ENCODE measurements at places on chromosomes 7 and 10.

DNA sequence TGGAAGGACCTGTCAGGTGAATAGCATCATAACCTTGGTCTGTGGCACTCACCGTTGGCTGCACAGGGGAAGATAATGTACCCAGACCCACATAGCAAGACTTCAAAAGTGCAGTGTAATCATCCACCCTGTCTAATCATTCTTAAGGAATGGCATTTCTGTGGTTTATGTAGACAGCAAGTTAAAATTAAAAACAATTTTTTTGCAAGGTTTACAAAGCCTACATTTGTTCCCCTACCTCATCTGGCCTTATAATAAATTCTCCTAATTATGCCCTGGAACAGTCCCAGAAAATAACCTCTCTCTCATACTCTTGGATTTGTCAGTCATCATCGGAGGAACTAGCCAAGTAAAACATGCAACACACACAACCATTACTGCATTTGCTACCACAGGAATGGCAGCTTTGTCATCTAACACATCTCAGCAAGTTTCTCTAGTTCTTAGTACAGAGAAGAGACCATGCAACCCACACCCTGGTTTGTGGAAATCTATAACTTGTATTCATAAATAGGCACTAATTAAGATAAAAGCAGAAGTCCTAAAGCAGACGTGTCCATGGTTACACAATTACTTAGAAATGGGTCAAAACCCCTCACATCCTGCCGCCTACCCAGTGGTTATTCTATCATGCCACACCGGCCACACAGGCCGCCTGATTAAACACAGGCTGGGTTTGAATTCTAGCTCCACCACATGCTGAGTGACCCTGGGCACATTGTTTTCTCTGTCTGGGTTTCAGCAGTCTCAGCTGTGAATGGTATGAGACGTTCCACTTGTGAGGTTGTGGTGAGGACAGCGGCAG, 19.1 kb downstream of the ABLIM1 start:
- no peak for DNase-seq

DNA sequence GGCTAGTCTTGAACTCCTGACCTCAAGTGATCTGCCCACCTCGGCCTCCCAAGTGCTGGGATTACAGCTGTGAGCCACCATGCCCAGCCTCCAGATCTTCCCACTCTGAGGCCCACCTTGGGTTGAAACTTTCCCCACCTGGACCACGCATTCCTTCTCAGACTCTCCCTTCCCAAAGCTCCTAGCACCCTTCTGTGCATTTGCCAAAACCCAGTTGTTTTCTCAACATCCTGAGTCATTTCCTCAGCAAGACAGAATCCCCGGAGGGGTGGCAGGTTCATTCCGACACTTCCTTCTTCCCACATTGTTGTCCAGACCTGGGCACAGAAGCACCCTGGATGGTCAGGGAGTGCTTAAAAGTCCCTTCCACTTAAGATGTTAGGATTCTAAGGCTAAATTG, 28.9 kb downstream of the BAG3 start:
- no peak for DNase-seq

GRCh38 chr10:9450801-9451200, 1396.3 kb downstream of the GATA3 start:
- no peak for DNase-seq

DNA sequence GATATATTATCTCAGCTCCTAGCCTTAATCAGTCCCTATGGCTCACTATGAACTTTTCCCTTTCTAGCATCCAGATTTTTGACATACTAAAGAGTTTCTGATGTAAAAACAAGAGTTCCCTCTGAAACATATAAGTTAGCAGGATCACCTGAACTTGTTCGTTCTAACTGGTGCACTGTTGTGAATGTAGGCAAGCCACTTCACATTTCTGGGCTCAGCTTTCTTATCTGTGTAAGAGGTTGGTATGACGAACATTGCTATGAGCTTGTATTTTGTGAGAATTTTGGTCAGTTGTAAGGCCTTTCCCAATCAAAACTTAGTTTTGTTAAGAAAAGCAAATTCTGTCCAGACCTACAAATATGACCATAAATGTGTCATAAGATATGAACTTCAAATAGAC, 46.1 kb downstream of the MAGI2 start:
- DNase-seq, result no peak

- DNase-seq, result no peak
Observed at GRCh38 chr7:30545791-30546555, 41.3 kb upstream of the GGCT start.

DNA sequence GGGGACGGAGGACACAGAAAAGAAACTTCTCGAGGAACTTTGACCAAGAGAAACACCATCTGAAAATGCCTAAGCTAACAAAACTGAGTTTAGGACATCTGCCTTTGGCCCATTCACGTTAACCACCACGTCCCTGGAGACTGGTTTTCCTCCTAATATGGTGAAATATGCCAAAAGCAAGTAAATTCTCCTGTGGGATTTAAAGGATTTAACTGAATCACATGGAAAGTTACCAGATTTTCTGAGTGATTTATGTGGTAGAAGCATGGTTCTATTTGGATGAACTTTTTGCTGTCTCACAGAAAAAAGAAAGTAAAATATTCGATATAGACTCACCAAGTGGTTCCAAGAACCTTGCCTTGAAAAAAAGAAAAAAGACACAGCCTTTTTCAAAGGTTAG, 30.4 kb upstream of the BMPER start:
- no peak for DNase-seq

Data from femur (tissue), 1 donor.